ENCODE measurements at places on chromosomes 2 and 18. TPM values are rescaled to one million over a fixed set of nuclear protein-coding genes. Genes with fewer than 3 reads are reported as not detected.

Gene CXCR2
- not detected for total RNA-seq

Gene CENPA
- total RNA-seq, result 1.00 TPM

Gene RBKS
- 1.6 TPM for total RNA-seq

Gene IL1R2
- total RNA-seq, result 1.7 TPM

Gene FBXO48
- total RNA-seq, result 0.28 TPM

Gene THADA
- total RNA-seq, result 26.3 TPM

Gene PLEKHB2
- 60.0 TPM for total RNA-seq

Gene ESPNL
- 2.4 TPM for total RNA-seq

Gene STK17B
- total RNA-seq, result 15.6 TPM

Gene GPR35
- total RNA-seq, result 0.74 TPM

Gene CRYGD
- total RNA-seq, result not detected

Gene SPP2
- not detected for total RNA-seq

Gene MEP1B
- not detected for total RNA-seq

Gene FBXO36
- 3.8 TPM for total RNA-seq

Gene TSPYL6
- total RNA-seq, result not detected

Gene HOXD8
- total RNA-seq, result 1.6 TPM

Gene RBM43
- total RNA-seq, result 8.8 TPM

Gene COQ10B
- 44.9 TPM for total RNA-seq

Gene RAPGEF4
- 1.9 TPM for total RNA-seq

Gene PRKAG3
- not detected for total RNA-seq

Gene NETO1
- total RNA-seq, result not detected

Gene EVA1A
- total RNA-seq, result 13.4 TPM

Gene RNF152
- total RNA-seq, result 10.5 TPM

Gene GTF2A1L
- total RNA-seq, result 0.09 TPM

Gene NT5DC4
- not detected for total RNA-seq

Gene SPOPL
- total RNA-seq, result 20.6 TPM

Gene CCT7
- total RNA-seq, result 317 TPM

Gene MARCHF4
- 0.28 TPM for total RNA-seq

Gene C2orf15
- total RNA-seq, result not detected

Gene ZNF512
- 12.4 TPM for total RNA-seq

Gene SKOR2
- not detected for total RNA-seq

Gene CUL3
- total RNA-seq, result 60.8 TPM

Gene FAM161A
- 1.9 TPM for total RNA-seq

Gene C2orf92
- total RNA-seq, result 1.5 TPM

Gene FBLN7
- total RNA-seq, result 0.57 TPM

Gene SERPINE2
- 786 TPM for total RNA-seq

Gene PSMD1
- total RNA-seq, result 136 TPM

Gene GALNT5
- total RNA-seq, result 26.9 TPM

Gene KRTCAP3
- 0.18 TPM for total RNA-seq

Gene RGPD6
- total RNA-seq, result 20.8 TPM

Gene RAB6C
- not detected for total RNA-seq

Gene AQP12B
- not detected for total RNA-seq

Gene TBR1
- total RNA-seq, result not detected

Gene ADAM17
- 58.5 TPM for total RNA-seq

Gene NT5C1B
- not detected for total RNA-seq

Gene SIX3
- not detected for total RNA-seq

Gene WDR33
- total RNA-seq, result 17.8 TPM

Gene MSTN
- 0.09 TPM for total RNA-seq

Gene PTMA
- 522 TPM for total RNA-seq

Gene CCL20
- 0.28 TPM for total RNA-seq

Gene CNGA3
- total RNA-seq, result not detected

Gene IHH
- total RNA-seq, result not detected

Gene BCL2L11
- total RNA-seq, result 3.6 TPM

Measured in smooth muscle cell of bladder (primary cell).